Stimulated activated CD4-positive, alpha-beta T cell treated with anti-CD3 and anti-CD28 coated beads, Interleukin-1b, Interleukin-23, amount 100 ng/mL, for 1 hour (primary cell): ENCODE measurements at places on chromosomes 1 and 21.

GRCh38 chr1:198254948-198255347 is 98.2 kb downstream of the NEK7 start:
- DNase-seq = no peak

- DNase-seq = no peak
These were observed 35.0 kb downstream of the C21orf91 start for GRCh38 chr21:17784180-17784598.

DNA sequence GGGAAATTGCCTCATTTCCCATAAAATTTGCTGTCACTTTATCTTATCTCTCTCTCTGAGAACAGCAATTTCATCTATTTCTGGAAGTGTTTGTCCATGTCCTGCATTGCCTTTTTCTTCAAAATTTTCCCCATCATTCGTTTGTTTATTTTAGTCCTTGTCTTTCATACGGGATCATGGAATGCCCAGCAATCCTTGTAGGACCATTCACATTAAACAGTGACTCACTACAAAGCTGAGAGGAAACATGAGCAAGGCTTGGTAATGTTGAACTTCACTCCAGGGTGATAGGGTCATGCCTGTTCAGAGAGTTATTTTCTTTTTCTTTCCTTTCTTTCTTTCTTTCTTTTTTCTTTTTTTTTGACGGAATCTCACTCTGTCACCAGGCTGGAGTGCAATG is 32.2 kb upstream of the HNRNPU start:
- DNase-seq = no peak

DNA sequence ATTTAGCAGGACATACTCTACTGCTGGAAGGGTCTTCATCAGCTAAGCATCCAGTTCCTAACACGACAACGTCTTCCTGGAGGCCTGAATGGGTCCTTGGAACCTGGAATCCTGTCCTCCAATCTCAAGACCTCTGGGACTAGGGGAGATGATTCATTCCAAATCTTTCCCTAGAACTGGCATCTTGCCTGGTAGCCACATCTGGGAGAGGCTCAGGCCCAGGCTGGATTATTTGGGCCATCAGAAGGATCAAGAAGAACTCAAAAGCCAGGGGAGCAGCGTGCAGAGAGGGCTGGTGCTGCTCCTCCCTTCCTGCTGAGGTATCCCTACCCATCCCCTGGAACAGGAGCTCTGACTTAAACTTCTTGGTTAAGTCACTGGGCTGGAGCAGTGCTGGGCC is 2.8 kb upstream of the PHLDA3 start:
- no peak for DNase-seq

- no peak for DNase-seq
These were observed 55.7 kb downstream of the ADGRL4 start for GRCh38 chr1:78950826-78951225.

DNA sequence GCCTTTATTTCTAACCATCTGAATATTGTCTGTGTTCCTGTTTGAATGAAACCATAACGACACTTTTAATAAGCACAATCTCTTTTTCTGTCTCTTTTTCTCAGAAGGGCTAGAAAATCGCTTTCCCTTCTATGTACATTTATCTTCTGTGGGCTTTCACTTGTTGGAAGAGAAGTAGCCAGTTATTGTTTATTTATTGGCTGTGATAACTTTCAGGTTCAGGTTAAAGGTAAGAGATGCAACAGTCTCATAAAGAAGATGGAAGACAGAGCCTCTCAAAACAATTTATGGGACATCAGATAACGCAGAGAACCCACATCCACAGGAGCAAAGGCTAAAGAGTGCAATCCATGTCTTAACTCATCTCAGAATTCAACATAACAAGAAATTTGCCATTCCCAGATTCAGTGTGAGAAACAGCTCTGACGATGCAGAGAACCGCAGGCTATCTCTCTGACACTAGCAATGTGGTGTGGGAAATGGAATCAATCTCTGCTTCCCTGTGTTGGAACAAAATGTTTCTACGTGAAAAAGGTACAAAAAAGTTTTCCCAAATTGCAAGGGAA is 4.1 kb upstream of the CD244 start:
- no peak for DNase-seq

DNA sequence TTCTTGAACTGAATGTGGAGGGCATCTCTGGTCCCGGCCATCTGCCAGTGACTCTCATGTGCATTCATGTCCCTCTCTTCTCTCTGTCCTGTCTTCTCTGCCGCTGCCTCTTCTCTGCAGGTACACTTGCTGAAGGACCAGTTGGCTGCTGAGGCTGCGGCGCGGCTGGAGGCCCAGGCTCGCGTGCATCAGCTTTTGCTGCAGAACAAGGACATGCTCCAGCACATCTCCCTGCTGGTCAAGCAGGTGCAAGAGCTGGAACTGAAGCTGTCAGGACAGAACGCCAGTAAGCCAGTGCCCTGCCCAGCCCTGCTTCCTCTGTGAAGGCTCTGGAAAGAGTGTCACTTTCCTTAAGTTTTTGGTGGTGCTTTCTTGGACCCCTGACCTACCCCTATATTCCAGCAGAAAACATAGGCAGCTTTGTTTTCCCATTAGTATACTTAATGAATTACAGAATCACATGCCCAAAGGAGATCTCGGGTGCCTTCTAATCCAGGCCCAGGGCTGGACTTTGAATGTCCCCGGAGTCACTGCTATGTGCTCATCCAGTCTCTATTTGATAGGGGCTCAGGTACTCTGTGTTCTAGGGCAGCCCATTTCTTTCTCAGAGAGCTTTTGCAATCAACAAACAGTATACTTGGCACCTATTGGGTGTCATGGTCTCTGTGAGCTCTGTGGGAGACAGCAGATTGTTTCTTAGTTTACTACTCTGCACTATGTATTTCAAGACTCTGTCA is 11.2 kb downstream of the SPATA46 start:
- no peak for DNase-seq

DNA sequence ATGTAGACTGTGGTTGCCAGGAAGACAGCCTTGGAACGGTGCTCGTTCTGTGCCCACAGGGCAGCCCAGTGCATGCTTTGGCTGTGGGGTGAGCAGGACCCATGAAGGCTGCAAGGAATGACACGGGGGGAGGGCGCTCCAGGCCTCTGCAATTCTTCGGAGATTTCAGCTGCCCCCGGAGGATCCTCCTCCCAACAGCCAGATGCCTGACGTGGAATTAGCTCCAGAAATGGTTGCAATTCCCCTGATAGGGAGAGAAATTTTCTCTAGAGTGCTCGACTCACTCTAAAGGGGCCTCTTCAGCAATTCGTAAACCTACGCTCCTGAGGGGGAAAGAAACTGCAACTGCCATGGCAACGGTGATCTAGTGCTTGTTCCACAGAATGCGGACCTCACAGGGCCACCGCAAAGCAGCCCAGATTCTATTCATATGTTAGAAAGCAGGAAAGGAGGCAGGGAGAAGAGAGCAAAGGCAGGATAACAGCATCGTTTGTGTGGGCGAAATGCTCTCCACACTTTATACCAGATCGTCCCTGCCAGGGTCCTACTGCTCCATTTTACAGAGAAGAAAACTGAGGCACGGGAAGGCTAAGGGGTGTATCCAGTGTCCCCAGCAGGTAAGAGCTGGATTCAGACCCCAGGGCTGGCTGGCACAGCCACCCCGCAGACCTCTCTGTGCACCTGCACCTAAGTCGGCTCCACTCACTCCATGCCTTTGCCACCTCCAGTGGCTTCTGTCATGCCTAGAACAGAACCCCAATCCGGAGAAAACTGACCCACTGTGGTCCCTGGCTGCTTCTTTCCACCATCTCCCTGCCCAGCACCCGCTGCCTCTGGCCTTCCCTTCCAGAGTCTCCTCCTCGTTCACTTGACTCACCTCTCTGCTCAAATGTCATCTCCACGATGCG is 11.9 kb upstream of the PDE9A start:
- DNase-seq = no peak

DNA sequence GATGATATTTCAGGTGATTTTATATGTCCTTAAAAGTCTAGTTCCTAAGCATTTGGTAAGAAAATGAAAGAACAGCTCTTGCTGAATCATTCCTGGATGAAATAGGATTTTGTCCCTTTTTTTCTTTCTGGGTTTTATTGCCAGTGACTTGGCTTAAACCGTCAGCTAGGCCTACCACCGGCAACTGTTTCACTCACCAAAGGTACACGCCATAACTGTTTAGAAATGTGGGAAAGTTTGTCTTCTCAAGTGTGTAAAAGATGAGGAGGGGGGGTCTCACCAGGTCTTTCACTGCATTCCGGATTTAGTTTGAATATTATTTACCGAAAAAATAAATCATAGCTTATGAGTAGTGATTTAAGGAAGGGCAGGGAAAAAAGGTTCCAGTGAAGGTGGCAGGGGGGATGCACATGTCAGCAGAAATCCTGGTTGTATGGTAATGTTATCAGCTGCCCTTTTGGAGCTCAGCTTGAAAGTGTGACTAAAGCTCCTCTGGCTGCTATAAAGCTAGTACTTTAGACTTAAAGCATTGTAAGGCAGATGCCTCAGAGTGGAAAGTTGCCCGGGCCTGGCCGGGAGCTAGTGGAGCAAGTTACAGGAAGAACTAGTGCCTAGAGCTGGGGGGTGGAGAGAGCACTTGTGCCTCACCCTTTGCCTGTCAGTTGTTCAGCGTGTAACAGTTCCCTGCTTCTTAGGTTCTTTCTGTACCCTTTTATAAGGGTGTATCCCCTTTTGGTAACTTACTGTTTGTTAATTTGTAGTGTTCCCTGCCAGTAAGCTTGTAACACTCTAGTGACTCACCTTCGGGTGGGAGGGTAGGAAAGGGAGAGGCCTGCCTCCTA is 3.1 kb downstream of the ATP1A1 start:
- no peak for DNase-seq

DNA sequence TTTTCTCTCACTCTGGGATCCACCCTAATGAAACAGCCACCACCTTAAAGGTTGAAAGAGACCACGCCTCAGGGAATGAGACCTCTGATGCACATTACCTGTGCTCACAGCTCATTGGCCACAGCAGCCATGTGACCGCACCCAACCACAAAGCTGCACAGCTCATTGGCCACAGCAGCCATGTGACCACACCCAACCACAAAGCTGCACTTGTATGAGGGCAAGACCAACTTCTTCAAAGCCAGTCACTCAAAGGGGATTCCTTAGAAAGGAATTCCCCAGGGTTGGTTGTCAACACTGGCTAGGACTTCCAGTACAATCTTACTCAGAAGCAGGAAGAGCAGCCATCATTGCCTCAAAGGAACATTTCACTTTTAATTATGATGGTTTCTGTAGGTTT is 43.6 kb upstream of the PDE9A start:
- DNase-seq = no peak

DNA sequence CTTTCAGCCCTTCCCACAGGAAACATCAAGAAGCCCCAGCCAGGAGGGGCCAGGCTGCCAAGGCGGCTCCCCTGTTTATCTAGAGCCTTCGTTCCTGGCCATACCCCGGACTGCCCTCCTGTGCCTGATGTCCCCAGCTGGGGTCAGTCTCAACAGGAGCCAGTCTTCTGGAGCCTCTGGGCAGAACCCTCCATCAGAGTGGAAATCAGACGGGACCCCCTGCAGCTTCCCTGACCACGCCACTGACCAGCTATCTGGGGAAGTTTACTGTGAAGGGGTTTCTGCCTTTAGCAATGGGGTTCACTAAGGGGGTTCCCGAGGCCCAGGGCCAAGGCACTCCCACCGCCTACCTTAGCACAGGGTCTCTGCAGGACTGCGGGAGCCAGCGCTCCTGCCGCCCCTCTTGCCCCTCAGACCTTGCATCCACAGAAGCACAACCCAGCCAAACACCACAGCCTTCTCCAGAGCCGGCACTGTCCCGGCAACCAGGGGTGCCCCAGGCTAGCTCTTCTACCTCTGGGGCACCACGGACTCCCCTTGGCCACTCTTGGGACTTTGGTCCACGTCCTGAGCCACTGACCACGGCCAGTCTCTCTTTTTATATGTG is 3.5 kb upstream of the MTFR1L start:
- no peak for DNase-seq

DNA sequence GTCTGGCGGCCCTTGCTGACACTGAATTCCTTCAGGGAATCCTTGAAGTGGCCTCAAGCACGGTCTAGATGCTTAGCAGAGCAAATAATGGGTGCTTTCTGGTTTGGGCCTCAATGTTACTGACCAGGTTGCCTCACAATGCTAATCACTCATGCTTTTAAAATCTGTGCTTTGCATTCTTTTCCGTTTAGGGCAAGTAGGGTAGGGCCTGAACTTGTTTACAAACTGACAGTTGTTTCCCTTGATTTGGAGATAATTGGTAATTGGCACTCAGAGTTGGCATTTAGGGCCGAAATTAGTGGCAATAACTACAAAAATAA is 1.4 kb downstream of the VPS13D start:
- DNase-seq = no peak

DNA sequence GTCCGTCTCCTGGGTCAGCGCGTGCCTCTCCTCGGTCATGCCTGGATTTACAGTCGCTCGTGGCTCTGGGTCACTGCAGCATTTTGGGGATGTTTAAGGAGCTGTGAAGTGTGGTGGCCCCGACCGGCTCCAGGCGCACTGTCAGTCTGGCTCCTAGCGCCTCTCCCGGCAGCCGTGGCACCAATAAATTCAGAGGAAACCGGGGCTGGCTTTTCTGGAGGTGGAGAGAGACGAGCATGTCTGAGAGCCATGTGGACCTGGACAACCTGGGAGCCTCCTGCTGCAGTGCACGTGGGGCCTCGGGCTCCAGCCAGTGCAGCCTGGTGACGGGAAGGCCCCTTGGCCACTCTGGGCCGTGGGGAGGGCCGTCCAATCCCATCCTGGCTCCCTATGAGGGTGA is 17.1 kb downstream of the PLCH2 start:
- DNase-seq = no peak

DNA sequence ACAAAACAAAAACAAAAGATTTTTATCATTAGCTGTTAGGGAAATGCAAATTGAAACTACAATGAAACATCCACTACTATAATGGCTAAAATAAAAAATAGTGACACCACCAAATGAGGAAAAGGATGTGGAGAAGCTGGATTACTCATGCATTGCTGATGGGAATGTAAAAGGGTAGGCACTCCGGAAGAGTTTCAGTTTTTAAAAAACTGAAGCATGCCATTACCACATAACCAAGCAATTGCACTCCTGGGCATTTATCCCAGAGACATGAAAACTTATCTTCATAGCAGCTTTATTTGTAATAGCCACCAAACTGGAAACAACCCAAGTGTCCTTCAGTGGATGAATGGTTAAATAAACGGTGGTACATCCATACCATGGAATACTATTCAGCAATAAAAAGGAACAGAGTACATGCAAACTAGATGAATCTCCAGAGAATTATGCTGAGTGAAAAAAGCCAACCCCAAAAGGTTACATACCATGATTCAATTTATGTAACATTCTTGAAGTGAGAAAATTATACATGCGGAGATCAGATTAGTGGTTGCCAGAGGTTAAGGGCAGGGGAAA is 14.5 kb upstream of the CFAP298 start:
- no peak for DNase-seq

DNA sequence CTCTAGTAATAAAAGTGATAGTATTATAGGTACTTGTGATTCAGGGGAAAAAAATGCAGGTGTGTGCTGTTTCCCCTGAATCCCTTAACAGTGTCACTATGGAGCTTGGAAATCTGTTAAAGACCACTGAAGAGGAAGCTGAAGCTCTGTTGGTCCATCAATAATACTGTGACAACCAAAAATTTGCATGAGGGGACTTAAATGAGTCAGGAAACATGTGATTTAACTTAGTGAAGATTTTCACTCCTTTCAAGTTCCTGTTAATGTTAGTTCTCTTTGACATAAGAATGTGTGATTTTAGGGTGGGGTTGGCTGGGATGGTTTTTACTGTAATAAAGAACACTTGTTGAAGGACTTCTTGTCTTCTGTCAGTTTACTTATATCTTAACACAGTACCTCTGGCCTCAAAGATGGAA is 32.0 kb downstream of the VANGL2 start:
- no peak for DNase-seq

- no peak for DNase-seq
These were observed 1.5 kb upstream of the CRABP2 start for GRCh38 chr1:156706657-156707416.
